ENCODE measurements at places on chromosomes 3 and 15. TPM values are rescaled to one million over a fixed set of nuclear protein-coding genes. Genes with fewer than 3 reads are reported as not detected.

- no peak for DNase-seq
Measured at GRCh38 chr3:124760601-124761000, 30.3 kb downstream of the UMPS start.

KBTBD12 gene
- 0.63 TPM for total RNA-seq

DNA sequence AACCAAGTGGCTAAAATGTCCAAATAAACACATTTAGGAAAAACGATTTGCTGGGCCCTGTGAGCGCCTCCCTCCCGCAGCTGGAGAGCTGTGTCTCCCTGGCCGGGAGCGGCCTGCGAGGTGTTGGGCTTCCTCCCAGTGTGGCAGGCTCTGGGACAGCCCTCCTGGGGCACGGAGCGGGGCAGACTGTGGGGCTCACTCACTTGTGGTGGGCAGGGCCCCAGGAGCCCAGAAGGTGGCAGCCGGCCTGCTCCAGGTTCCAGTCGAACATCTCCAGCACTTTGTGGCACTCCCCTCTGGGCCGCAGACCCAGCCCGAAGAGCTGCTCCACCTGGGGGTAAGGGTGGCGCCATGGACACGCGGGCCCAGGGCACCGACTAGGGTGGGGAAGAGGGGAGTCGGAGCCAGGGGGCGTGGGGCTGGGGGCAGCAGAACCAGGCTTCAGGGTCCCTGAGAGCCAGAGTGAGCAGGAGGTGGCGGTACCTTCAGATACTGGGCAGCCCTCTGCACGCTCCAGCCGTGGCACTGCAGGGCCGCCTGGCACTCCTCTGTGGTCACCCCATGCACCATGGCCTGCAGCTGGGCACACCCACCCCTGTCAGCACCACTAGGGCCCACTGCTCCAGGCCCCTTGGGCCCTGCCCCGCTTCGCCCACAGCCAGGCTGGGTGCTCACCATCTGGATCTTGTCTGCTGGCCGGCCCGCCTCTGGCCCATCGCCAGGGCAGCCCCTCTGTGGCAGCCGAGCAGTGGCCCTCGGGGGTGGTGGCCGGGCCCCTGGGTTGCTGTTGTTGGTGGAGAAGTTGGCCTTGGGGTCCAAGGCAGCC, 41.5 kb downstream of the TNK2 start:
- DNase-seq: no peak

DNA sequence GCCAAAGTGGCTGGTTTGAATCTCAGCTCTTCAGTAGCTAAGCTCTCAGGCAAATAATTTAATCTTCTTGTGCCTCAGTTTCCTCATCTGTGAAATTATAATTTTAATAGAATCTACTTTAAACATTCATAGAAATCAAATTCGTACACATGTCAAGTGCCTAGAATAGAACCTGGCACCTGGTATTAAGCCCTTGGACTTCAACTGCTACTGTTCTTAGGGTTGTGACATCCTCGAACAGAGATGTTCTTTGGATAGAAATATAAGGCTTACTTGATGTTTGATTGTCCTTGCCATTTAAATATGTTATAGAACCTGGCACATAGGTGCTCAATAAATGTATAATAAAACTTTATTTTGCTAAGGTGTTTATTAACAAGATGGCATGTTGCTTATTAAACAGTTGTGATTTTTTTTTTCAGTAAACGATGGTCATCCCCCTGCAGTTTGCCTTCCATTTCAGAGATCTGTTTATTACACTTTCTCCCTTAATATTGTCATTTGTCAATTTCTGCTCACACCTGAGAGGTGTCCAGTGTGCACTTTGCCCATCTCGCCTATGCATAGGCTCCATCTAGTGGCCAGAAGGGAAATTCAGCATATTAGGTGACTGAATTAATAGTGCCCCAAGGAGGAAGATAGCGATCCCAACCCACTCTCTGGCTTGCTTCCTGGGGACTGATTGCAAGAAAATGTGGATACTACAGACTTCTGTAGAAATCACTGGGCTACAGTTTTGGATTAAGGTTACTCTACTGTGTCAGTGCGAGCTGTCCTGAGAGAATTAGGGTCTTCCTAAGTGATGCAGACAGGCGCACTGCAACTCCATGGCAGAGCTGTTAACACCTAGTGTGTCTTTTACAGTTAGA, 10.7 kb downstream of the IGF1R start:
- DNase-seq: peak; percentile 46

DNA sequence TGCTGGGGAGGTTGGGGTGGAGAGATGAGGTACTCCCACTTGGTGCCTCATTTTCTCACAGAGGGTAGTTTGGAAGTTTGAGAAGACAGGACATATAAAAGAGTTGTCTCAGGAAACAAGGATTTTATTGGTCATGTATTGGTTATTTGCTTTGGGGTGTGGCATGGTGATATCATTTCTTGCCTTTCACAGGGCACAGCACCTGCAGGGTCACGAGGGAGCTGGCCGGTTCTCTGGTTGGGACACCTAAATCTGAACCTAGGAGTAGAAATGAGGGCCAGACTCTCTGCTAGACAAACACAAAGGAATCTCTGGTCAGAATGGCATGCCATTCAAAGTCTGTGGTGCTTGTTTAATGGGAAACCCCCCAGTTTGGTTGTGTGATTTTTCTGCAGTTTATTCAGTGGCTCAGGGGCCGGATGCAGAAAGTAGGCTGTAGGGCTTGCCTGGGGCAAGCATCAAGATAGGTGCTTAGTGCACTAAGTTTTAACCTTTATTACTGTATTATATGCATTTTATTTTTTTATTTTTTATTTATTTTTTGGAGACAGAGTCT, 237.7 kb upstream of the EIF1B start:
- DNase-seq: no peak

- no peak for DNase-seq
Measured at GRCh38 chr3:174101244-174101643, 703.7 kb downstream of the NLGN1 start.

DNA sequence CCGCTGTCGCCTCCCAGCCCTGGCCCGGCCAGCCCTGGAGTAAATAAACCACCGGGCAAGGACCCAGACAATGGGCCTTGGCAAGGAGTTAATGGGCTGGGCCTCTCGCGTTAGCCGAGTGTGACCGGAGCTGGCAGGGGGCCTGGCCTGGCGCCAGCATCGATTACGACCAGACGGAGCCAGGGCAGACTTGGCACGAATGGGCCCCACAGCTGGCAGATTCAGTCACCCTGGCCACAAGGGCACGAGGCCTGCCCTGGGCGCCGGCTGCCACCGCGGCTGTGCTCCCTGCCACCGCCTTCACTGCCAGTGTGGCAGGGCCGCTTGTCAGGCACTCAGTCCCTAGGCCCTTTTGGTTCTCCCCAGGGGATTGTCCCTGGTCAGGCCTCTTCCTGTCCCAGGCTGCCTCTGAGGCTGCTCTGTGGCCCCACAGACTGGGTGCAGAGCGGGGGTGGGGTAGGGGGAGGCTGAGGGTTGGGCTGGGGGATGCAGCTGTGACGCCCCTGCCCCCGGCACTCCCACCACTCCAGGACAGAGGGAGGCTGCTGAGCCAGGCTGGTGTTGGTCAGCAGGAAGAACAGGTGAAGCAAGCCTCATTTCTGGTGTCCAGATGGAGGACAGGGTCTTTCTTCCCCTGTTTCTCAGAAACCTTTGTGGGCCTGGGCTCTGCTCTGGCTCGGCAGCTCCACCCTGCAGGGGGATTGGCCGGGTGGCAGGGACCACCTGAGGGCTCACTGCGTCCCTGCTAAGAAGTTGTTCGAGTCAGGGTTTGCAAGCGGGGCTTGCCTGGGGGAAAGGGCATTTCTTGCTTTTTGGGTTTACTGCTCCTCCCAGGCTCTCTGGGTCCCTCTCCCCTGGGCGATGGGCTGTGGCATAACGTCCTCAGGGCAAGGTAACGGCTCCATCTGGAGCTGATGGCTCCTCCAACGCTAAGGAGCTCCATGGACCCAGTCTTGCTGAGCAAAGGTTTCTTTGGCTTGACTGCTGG, 30.5 kb upstream of the SRP14 start:
- no peak for DNase-seq

CD96 gene
- not detected for total RNA-seq

FAM81A gene
- 3.0 TPM for total RNA-seq

ADAMTS7 gene
- 43.1 TPM for total RNA-seq

IFT122 gene
- total RNA-seq: 26.2 TPM

GRCh38 chr15:31275331-31276262, 51.0 kb upstream of the KLF13 start:
- DNase-seq: no peak

DNA sequence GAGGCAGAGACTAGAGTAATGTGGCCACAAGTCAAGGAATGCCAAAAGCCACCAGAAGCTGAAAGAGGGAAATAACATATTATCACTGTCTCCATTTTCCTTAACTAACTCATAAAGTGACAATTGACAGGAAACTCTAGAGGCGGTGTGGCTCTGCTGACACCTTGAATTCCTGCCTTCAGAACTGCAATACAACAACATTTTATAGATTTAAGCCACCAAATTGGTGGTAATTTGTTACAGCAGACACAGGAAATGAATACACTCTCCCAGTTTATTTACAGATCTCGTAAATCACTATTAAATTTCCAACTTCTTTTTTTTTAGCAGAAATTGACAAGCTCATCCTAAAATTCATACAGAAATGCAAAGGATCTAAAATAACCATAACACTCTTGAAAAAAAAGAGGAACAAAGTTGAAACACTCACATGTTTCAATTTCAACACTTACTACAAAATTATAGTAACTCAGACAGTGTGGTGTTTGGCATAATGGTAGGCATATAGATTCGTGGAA, 449.9 kb downstream of the OTOL1 start:
- no peak for DNase-seq

DNA sequence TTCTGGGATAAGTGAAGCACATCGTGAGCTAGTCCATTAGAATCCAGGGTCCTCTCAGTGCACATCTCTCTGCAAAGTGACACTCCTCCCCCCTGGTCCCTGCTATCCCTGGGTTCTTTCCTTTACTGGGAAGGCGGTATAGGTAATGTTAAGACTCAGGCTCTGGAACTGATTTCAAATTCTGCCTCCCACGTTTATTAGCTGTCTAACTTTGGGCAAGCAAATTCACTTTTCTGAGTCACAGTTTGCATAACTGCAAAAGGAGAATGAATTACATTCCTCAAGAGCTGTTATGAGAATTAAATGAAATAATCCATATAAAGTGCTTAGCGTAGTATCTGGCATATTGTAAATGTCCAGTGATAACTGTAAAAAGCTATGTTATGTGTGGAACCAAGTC, 168.1 kb upstream of the LRRN1 start:
- no peak for DNase-seq

GRCh38 chr15:69997813-69998212, 99.9 kb downstream of the TLE3 start:
- no peak for DNase-seq

GRCh38 chr3:9727743-9728142, 3.8 kb upstream of the BRPF1 start:
- DNase-seq: no peak

- no peak for DNase-seq
Measured at GRCh38 chr15:45585069-45585791, 1.9 kb upstream of the BLOC1S6 start.

SPSB4 gene
- total RNA-seq: 17.2 TPM

- no peak for DNase-seq
Measured at GRCh38 chr3:100024520-100025303, 89.6 kb downstream of the FILIP1L start.

LRRC28 gene
- 20.2 TPM for total RNA-seq

GRCh38 chr3:131762981-131763564, 260.3 kb upstream of the MRPL3 start:
- no peak for DNase-seq

ITIH3 gene
- total RNA-seq: not detected

DNA sequence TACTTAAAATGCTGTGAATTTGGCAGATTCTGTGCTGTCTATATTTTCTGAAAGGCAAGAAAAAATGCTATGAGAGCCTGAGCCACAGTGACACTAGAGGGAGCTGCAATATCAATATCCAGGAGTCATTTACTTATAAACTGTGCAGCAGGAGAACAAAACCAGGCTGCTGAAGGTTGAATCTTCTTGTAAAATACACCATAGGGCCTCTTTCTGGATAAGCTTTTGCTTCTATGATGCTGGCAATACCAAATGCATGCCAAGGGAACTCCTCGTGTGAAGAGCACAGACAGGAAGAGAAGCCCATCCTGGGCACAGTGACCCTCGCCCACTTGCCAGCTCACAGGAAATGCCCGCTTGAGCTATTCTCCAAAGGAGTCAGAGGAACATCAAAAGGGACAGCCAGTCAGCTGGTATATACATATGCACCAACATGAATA, 48.0 kb upstream of the TSPAN3 start:
- no peak for DNase-seq

GRCh38 chr3:107738486-107739183, 215.9 kb downstream of the BBX start:
- no peak for DNase-seq

- no peak for DNase-seq
Measured at GRCh38 chr15:41060505-41060904, 55.6 kb downstream of the INO80 start.
